Activated CD8-positive, alpha-beta memory T cell treated with anti-CD3 and anti-CD28 coated beads, Interleukin-2, amount 10 ng/mL, durations not matched to agents 7 days and 5 days (primary cell): ENCODE measurements at places on chromosomes 4 and X. TPM values are rescaled to one million over a fixed set of nuclear protein-coding genes. Genes with fewer than 3 reads are reported as not detected.

GRCh38 chrX:78886550-78886949 is 58.6 kb upstream of the P2RY10 start:
- H3K27ac ChIP-seq, result peak overlapping the region; percentile 10
- no peak overlapping the region for H3K4me3 ChIP-seq
- H3K4me1 ChIP-seq, result peaks cover 8% of the 10 kb centered on the region

DNA sequence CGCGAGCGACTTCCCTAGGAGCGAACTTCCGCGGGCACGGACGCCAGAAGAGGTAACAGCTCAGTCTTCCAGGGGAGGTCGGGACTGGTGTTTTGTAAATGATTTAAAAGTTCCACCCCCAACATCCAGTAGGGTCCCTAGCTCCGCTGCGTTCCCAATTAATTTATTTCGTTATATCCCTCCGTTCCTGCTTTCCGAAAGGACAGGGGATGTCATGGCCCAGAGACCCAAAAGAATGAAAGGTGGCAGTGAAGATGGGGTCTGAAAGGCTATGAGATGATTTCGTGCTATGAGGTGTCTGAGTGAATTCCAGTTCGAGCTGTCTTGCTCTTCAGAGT is 373 bp upstream of the SMIM43 start:
- H3K4me1 ChIP-seq, result peaks cover 8% of the 10 kb centered on the region
- no peak overlapping the region for H3K27ac ChIP-seq
- H3K27me3 ChIP-seq, result peaks cover 77% of the 10 kb centered on the region
- no peak for DNase-seq
- H3K36me3 ChIP-seq, result no peaks in the 10 kb centered on the region

- H3K36me3 ChIP-seq, result no peaks in the 10 kb centered on the region
- DNase-seq, result no peak
- H3K4me3 ChIP-seq, result no peak overlapping the region
- H3K27ac ChIP-seq, result no peak overlapping the region
- no peaks in the 10 kb centered on the region for H3K4me1 ChIP-seq
Measured at GRCh38 chrX:13825178-13825762, 8.4 kb upstream of the GPM6B start.

- DNase-seq, result no peak
- H3K27me3 ChIP-seq, result peaks cover 81% of the 10 kb centered on the region
- no peak within 1 kb of the TSS for H3K27ac ChIP-seq
- peaks cover 21% of the 10 kb centered on the region for H3K4me1 ChIP-seq
- H3K4me3 ChIP-seq, result peak within 1 kb of the TSS; percentile 40
- H3K36me3 ChIP-seq, result no peaks in the 10 kb centered on the region
Measured at GRCh38 chr4:154491341-154492271, at the start of gene DCHS2. TSS of gene DCHS2 (minus strand) at chr4:154491799. CDS start at chr4:154491355, 444 bp downstream.

The TLR6 gene
- total RNA-seq, result 0.77 TPM

DNA sequence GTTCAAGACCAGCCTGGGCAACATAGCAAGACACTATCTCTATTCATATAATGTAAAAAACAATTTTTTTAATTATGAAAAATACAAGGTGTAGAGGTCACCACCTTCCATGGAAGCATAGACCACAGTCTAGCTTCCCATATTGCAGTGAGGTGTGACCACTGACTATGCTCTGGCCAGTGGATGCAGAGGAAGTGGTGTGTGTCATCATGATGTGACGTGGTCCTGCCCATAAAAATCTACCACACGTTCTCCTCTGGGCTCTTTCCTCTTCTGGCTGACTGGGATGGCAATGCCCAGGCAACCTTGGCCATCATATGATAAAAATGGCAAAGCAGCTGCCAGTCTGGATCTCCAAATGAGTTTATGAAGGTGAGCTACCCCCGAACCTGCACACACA is 65.7 kb downstream of the RBM47 start:
- peaks cover 2% of the 10 kb centered on the region for H3K36me3 ChIP-seq
- no peak overlapping the region for H3K27ac ChIP-seq
- peaks cover 27% of the 10 kb centered on the region for H3K4me1 ChIP-seq
- H3K4me3 ChIP-seq, result no peak overlapping the region

DNA sequence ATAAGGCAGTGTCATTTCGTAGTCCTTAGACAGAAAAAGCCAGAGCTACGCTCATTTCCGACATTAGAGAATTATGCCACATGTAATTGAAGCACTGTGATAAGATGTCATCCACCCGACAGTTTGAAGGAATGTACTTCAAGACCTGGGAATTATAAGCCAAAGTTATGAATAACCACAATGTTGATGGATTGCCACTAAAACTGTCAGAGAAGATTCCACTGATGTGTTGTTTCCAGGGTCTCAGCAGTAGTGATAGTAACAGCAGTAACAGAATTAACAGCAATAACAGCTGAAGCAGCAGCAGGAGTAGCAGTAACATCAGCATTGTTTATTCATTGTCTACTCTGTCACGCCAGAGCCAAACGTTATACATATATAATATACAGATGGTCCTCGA is 24.7 kb downstream of the RAB33A start:
- no peak overlapping the region for H3K4me3 ChIP-seq
- H3K36me3 ChIP-seq, result no peaks in the 10 kb centered on the region
- DNase-seq, result no peak
- no peaks in the 10 kb centered on the region for H3K27me3 ChIP-seq

DNA sequence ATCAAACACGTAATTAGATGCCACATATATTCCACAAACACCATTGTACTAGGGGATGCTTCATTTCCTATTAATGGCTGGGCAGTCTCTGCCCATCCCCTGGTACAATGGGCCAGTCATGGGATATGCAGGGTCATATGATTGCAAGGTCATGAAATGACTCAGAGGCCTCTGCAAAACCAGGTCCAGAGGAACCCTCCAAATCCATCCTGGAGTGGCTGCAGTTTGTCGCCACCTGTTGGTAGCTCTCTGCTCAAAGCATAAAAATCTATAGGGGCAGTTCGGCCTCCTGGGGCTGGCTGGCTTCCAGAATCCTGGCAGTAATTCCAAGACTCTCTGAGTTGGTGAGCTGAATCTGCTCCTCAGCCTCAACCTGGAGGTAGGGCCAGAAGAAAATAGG is 22.9 kb upstream of the PUDP start:
- no peaks in the 10 kb centered on the region for H3K4me1 ChIP-seq
- DNase-seq, result peak; percentile 53
- no peak overlapping the region for H3K27ac ChIP-seq
- H3K36me3 ChIP-seq, result peaks cover 1% of the 10 kb centered on the region
- H3K27me3 ChIP-seq, result no peaks in the 10 kb centered on the region

The UBA6 gene
- 91.2 TPM for total RNA-seq

- no peaks in the 10 kb centered on the region for H3K27me3 ChIP-seq
- H3K4me3 ChIP-seq, result no peak overlapping the region
- no peaks in the 10 kb centered on the region for H3K36me3 ChIP-seq
- H3K27ac ChIP-seq, result no peak overlapping the region
- H3K4me1 ChIP-seq, result no peaks in the 10 kb centered on the region
Measured at GRCh38 chr4:165600959-165601683, 222.3 kb downstream of the CPE start.

DNA sequence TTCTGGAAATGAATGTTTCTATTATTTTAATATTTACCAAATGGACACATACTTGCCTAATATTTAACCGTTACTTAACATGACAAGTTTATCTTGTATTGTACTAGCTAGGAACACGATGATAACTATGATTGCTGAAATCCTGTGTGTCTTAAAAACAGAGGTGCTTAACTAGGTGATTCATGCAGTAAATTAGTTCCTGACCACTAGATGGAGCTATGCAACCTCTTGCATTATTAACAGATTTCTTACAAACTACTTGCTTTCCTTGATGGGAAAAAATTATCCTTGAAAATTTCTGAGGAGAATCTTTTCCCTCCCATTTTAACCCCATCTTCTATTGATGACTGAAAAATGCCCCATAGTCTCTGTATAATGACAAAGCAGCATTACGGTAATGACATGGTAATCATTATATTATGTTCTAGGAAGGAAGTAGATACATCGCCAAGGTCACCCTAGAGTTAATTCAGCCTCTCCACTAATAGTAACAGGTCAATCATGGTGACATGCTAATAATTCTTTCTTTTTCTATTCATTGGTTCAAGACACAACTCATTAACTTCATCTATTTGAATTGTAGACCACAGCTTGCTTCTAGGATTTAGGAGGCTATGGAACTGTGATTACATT is 844.2 kb downstream of the RAPGEF2 start:
- DNase-seq, result no peak
- H3K36me3 ChIP-seq, result no peaks in the 10 kb centered on the region
- no peak overlapping the region for H3K27ac ChIP-seq
- no peaks in the 10 kb centered on the region for H3K4me1 ChIP-seq

DNA sequence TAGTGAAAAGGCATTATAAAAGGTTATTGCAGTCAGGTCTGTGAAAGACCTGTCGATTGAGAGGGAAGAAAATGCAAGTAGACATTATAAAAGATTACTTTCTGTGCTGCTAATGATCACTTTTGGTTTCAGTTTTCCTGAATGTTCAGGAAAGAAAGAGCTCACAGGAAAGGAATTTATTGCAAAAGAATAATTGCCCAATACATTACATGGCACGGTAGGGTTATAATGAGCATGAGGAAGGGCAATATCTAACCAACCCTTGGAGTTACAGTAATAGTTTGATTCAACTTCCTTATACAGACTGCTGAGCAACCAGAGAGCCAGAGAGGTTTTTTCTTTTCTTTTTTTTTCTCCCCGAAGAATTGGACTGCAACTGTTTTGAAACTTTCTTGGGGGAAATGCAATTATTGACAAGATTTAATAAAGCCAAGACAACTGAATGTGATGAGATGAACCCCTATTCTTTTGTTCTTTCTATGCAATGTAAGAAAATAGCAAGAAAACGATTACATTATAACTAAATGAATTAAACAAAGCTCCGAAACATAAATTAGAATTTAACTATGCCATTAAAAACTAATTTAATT is 247.0 kb downstream of the C4orf33 start:
- H3K4me3 ChIP-seq, result no peak overlapping the region
- DNase-seq, result no peak
- no peaks in the 10 kb centered on the region for H3K36me3 ChIP-seq

DNA sequence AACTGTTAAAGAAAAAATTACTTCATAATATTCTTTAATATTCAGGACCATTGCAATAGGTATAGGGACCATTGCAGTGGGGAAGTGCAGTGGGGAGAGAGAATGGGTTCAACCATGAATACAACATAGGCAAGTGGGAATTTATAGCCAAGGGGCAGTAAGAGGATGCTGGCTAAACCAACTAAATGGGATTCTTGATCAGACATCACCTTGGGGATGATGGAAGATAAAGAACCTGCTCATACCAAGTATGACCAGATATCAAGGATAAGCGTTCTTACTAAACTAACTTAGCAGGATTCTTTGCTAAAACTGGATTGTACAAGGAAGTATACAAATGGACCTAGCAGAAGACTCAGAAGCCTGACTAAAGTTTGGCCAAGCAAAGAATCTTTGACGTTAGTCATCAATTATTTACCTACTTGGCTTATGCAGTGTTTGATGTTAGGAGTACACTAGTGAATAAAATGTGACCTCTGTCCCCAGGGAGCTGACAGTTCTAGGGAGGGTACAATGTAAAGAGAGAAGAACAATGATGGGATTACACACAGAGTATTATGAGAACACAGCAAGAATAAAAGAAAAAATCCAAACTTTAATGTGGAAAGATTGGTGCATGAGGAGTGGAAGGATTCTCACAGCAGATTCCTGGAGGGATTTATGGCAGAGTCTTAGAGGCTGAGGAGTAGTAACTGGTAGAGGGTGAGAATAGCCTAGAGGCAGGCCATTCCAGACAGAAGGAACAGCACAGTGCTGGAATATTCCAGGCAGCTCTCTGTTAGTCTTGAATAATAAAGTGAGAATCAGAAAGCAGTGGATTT is 54.7 kb upstream of the MYOZ2 start:
- H3K4me3 ChIP-seq, result no peak overlapping the region
- H3K36me3 ChIP-seq, result no peaks in the 10 kb centered on the region
- H3K27me3 ChIP-seq, result peaks cover 10% of the 10 kb centered on the region
- H3K4me1 ChIP-seq, result no peaks in the 10 kb centered on the region
- no peak overlapping the region for H3K27ac ChIP-seq
- no peak for DNase-seq

The MAGEE1 gene
- 3.3 TPM for total RNA-seq

GRCh38 chrX:36431819-36432218 is 512.3 kb downstream of the CFAP47 start:
- no peak for DNase-seq
- H3K27ac ChIP-seq, result no peak overlapping the region
- H3K36me3 ChIP-seq, result no peaks in the 10 kb centered on the region
- no peak overlapping the region for H3K4me3 ChIP-seq
- H3K27me3 ChIP-seq, result no peaks in the 10 kb centered on the region

- no peak overlapping the region for H3K4me3 ChIP-seq
- peaks cover 6% of the 10 kb centered on the region for H3K36me3 ChIP-seq
- H3K27me3 ChIP-seq, result no peaks in the 10 kb centered on the region
- peaks cover 62% of the 10 kb centered on the region for H3K4me1 ChIP-seq
- no peak for DNase-seq
Measured at GRCh38 chrX:130097507-130098209, 12.6 kb downstream of the ELF4 start.

GRCh38 chr4:145484225-145484846 is 2.7 kb downstream of the SMAD1 start:
- H3K27me3 ChIP-seq, result peaks cover 31% of the 10 kb centered on the region
- no peak for DNase-seq
- peaks cover 1% of the 10 kb centered on the region for H3K36me3 ChIP-seq
- peaks cover 15% of the 10 kb centered on the region for H3K4me1 ChIP-seq
- no peak overlapping the region for H3K27ac ChIP-seq
- no peak overlapping the region for H3K4me3 ChIP-seq

The ZNF157 gene
- total RNA-seq, result 0.19 TPM

DNA sequence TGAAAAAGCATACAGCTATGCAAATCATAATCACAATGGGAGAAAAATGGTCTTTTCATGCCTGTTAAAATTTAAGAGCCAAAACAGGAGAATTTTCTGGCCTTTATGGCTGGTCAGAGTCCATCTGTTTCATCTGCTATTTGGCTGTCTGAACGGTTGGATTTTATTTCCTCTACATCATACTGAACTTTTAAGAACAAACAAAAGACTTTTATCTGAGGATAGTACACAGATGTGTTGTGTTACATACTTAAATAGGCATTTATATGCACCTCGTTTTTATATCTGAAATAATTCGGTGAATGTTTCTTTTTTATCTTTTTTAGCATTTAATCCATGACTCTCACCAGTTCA is 18.0 kb upstream of the WWC2 start:
- H3K27ac ChIP-seq, result no peak overlapping the region
- H3K4me1 ChIP-seq, result no peaks in the 10 kb centered on the region
- no peaks in the 10 kb centered on the region for H3K36me3 ChIP-seq
- H3K27me3 ChIP-seq, result peaks cover 3% of the 10 kb centered on the region
- H3K4me3 ChIP-seq, result no peak overlapping the region

The ENPP6 gene
- 6.9 TPM for total RNA-seq

DNA sequence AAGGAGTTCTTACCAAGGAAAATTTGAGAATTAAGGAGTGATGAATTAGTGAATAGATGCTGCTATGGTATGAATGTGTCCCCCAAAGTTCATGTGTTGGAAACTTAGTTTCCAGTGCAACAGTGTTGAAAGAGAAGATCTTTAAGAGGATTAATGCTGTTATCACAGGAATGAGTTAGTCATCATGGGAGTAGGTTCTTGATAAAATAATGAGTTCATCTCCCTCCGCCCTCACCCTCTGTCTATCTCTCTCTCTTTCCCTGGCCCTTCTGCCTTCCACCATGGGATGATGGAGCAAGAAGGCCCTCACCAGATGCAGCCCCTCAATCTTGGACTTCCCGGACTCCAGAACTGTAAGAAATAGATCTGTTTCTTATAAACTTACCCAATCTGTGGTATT is 38.3 kb upstream of the KLHL8 start:
- no peaks in the 10 kb centered on the region for H3K4me1 ChIP-seq
- H3K27me3 ChIP-seq, result peaks cover 13% of the 10 kb centered on the region
- H3K27ac ChIP-seq, result no peak overlapping the region
- no peak overlapping the region for H3K4me3 ChIP-seq
- H3K36me3 ChIP-seq, result no peaks in the 10 kb centered on the region
- DNase-seq, result no peak

The VCX3B gene
- not detected for total RNA-seq

- peaks cover 20% of the 10 kb centered on the region for H3K36me3 ChIP-seq
- H3K27ac ChIP-seq, result peak overlapping the region; percentile 93
- H3K27me3 ChIP-seq, result no peaks in the 10 kb centered on the region
- peak; percentile 69 for DNase-seq
- peaks cover 91% of the 10 kb centered on the region for H3K4me1 ChIP-seq
Measured at GRCh38 chr4:153522802-153523094, 56.6 kb downstream of the TMEM131L start.
